ENCODE measurements at places on chromosomes 3 and 15. TPM values are rescaled to one million over a fixed set of nuclear protein-coding genes. Genes with fewer than 3 reads are reported as not detected.

ZNF106 gene
- total RNA-seq, result 51.1 TPM

MME gene
- not detected for total RNA-seq

GOLGA6L9 gene
- total RNA-seq, result 4.9 TPM

SLC28A1 gene
- not detected for total RNA-seq

UBE2E2 gene
- total RNA-seq, result 11.9 TPM

IMPG2 gene
- 0.86 TPM for total RNA-seq

GOLGA8Q gene
- 1.1 TPM for total RNA-seq

TLR9 gene
- 2.3 TPM for total RNA-seq

GRCh38 chr3:117814975-117815374, 1105.4 kb downstream of the TUSC7 start:
- no peaks in the 10 kb centered on the region for H3K27me3 ChIP-seq
- H3K4me3 ChIP-seq, result no peak overlapping the region
- H3K27ac ChIP-seq, result no peak overlapping the region
- H3K4me1 ChIP-seq, result no peaks in the 10 kb centered on the region
- no peak for DNase-seq

DNA sequence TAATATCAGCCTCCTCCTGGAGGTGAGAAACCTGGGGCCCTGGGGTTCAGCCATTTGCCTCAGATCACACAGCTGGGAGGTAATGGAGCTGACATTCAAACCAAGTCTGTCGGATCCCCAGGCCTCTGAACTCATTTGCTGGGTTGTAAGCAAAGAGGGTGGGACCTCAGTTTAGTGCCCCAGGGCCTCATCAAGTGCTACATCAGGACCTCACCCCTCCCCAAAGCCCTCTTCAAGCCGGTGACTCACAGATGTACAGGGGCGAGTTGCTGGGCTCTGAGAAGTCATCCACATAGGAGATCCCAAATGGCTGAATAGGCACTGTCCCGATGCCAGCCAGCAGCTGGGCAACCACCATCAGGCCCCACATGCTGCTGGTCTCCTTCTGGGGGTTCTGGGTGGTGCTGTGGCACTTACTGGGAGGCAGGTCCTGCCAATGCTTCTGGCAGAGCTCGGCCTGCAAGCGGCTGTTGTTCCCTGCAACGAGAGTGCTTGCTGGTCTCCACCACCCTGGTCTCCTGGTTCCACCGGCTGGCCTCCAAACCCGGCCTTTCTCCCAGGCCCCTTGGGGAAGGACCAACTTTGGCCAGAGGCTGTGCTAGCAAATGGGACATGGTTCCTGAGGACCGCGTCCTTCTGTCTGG, 59.2 kb upstream of the RAB6B start:
- no peak overlapping the region for H3K4me3 ChIP-seq
- H3K4me1 ChIP-seq, result no peaks in the 10 kb centered on the region
- H3K27me3 ChIP-seq, result no peaks in the 10 kb centered on the region
- H3K27ac ChIP-seq, result no peak overlapping the region

DNA sequence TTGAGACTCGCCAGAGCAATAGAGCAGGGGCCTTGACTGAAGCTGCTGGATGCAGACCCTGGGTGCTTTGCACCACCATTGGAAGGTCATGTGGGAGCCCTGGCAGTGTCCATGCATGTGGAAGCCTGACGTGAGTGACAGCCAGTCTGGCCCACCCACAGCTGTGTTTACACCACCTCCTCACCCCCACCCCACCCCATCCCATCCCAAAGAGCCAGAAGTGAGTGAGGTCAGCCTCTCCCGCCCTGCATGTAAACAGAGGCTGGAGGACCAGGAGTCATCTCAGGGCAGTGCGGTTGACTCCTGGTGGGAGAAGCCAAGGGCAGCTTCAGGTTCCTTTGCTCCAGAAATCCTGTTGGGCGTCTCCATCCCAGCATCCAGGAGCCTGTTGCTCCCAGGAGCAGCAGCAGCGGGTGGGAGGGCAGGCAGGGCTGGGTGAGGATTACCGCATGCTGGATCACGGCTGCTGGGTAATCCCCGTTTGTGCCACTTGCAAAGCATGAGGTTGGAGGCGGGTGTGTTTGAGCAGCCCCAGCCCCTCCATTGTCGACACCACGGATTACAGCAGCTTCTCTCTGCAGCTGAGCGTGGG, 44.6 kb downstream of the CORO2B start:
- no peaks in the 10 kb centered on the region for H3K4me1 ChIP-seq
- peaks cover 8% of the 10 kb centered on the region for H3K27me3 ChIP-seq

- H3K4me1 ChIP-seq, result peaks cover 10% of the 10 kb centered on the region
- H3K4me3 ChIP-seq, result no peak overlapping the region
- no peak overlapping the region for H3K27ac ChIP-seq
- DNase-seq, result no peak
- no peaks in the 10 kb centered on the region for H3K27me3 ChIP-seq
Observed at GRCh38 chr15:66581972-66582537, 16.3 kb upstream of the LCTL start.

DNA sequence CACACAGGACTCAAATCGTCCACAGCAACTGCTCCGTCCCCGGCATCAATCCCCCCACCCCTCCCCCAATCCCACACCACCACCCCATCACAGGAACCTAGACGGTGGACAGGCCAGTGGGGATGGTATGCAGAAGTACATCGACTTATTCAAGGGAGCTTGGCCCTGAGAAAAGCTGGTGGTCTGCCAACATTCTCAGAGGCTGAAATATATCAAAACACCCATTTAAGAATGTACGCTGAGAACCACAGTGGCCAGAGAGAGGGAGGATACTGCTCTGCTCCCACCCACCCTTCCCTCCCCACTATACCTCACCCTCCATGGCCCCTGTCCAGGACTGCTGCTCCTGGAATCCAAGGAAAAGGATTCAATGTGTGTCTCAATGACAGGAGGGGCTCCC, 12.4 kb upstream of the USP3 start:
- H3K4me3 ChIP-seq, result no peak overlapping the region
- DNase-seq, result no peak
- no peaks in the 10 kb centered on the region for H3K36me3 ChIP-seq
- H3K27me3 ChIP-seq, result no peaks in the 10 kb centered on the region
- H3K27ac ChIP-seq, result no peak overlapping the region

- no peaks in the 10 kb centered on the region for H3K27me3 ChIP-seq
- peaks cover 91% of the 10 kb centered on the region for H3K4me1 ChIP-seq
- H3K36me3 ChIP-seq, result peaks cover 9% of the 10 kb centered on the region
Observed at GRCh38 chr3:30612437-30613132, 6.2 kb downstream of the TGFBR2 start.

DNA sequence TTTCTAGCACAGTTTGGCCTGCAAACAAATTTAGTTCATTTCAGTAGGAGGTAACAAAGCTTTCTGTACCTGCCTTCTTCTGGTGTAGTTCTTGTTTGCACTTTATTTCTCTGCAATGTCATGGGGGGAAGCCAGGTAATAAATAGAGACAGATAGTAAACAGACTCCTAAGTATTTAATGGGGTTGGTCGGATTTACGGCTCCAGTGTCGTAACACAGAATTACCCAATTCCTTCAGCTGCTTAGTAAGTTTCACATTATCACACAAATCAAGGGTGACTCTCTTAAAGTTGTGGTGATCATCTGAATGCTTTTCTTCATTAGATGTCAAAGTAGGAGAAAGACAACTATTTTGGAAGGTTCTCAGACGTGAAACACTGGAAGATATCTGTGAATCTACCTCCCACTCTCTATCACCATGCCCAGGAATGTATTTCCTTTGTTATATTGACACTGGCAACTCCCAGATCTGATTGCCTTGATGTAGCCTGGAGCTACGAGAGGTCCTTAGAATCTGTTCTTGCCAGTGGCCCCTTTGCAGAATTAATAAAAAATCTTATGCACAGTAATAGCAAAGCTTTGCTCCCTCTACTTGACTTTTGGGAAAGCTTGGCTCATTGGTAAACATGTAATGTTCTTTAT, 25.0 kb upstream of the TMC3 start:
- H3K4me1 ChIP-seq, result no peaks in the 10 kb centered on the region
- DNase-seq, result no peak
- H3K36me3 ChIP-seq, result no peaks in the 10 kb centered on the region
- H3K4me3 ChIP-seq, result no peak overlapping the region

DNA sequence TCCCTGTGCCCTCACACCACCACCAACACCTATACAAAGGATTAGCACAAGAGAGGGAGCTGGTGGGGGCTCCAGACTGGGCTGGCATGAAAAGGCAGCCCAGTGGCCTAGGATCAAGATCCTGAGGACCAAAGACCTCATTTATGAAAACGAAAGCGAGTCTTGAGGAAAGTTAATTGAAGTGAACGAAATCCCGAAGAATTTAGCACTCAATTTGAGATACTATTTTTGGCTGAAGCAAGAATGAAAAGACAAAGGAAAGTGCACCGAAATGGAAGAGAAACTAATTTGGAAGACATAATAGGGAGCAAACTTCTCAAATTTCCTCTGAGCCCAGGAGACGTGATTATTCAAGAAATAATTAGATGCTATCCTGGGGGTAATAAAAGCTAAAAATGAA, 68.7 kb upstream of the SLC6A11 start:
- H3K4me1 ChIP-seq, result no peaks in the 10 kb centered on the region
- no peak overlapping the region for H3K27ac ChIP-seq
- DNase-seq, result no peak
- H3K27me3 ChIP-seq, result peaks cover 12% of the 10 kb centered on the region

DNA sequence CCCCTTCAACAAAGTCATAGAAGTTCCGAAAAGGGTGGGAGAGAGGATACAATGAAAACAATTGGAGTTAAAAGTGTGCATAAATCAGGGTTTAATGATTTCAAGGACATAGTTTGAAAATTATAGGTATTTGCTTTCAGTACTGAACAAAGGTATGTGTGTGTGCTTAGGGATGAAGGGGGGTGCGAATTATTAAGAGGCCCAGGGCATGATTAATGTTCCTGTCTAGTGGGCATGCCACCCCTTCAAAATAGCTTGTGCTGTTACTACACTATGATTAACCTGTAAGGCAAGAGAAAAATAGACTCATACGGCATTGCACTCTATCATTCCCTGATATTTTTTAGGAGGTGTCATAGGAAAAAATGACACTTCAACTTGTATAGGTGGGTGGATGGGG, 731.6 kb downstream of the NAALADL2 start:
- no peaks in the 10 kb centered on the region for H3K27me3 ChIP-seq
- DNase-seq, result no peak
- H3K27ac ChIP-seq, result no peak overlapping the region
- no peaks in the 10 kb centered on the region for H3K36me3 ChIP-seq

- peaks cover 10% of the 10 kb centered on the region for H3K36me3 ChIP-seq
- DNase-seq, result no peak
- no peak overlapping the region for H3K4me3 ChIP-seq
- peaks cover 19% of the 10 kb centered on the region for H3K4me1 ChIP-seq
- peak overlapping the region; percentile 52 for H3K27ac ChIP-seq
Observed at GRCh38 chr3:73056014-73056844, 5.2 kb upstream of the EBLN2 start.

DNA sequence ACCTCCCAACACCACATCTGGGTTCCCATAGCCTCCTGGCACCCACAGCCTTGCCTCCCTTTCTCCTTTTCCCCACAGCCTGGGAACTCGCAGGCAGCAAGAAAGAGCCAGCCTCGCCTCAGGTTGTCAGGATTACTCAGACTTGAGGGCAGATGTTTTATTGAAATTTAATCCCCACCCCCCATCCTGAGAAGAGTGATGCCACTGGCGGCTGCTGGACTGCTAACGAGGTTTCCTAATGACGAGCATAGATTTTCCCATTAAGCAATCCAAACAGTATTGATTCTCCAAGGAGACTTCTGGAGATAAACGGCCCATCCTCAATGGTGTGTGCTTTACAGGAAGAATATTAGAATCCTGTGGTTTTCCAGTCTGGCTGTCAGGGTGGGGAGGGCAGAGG, 13.7 kb downstream of the SHF start:
- H3K4me3 ChIP-seq, result no peak overlapping the region
- H3K27me3 ChIP-seq, result no peaks in the 10 kb centered on the region
- DNase-seq, result no peak
- no peaks in the 10 kb centered on the region for H3K36me3 ChIP-seq
- no peaks in the 10 kb centered on the region for H3K4me1 ChIP-seq
- no peak overlapping the region for H3K27ac ChIP-seq

GRCh38 chr15:100461049-100461448, 67.7 kb downstream of the CERS3 start:
- H3K27ac ChIP-seq, result no peak overlapping the region
- DNase-seq, result no peak
- no peaks in the 10 kb centered on the region for H3K27me3 ChIP-seq
- no peaks in the 10 kb centered on the region for H3K36me3 ChIP-seq
- H3K4me3 ChIP-seq, result no peak overlapping the region

GRCh38 chr3:98021830-98022560, 13.1 kb downstream of the GABRR3 start:
- H3K4me3 ChIP-seq, result no peak overlapping the region
- no peaks in the 10 kb centered on the region for H3K36me3 ChIP-seq
- no peaks in the 10 kb centered on the region for H3K27me3 ChIP-seq

GRCh38 chr3:49277383-49277775, 347 bp upstream of the C3orf62 start:
- no peak for DNase-seq
- peak overlapping the region; percentile 90 for H3K27ac ChIP-seq
- H3K4me3 ChIP-seq, result peak overlapping the region; percentile 87
- no peaks in the 10 kb centered on the region for H3K27me3 ChIP-seq
- H3K4me1 ChIP-seq, result peaks cover 33% of the 10 kb centered on the region

DNA sequence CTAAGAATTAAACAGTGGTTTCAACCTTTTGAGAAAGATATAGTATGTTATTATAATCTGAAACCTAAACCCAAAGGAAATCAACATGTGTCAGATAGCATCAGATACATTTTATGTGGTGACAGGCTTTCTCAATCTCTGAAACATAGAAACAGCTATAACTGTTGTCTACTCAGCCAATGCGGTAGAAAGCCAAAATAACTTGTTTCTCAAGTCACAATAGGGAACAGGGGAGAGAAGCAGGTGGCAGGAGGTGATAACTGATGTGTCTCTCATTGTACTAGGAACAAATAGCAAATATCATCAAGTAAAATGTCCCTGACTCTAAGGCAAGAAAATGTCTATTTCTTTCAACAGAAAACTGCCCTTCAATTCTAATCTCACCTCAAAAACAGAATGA, 38.6 kb downstream of the DENND6A start:
- H3K27me3 ChIP-seq, result no peaks in the 10 kb centered on the region
- H3K36me3 ChIP-seq, result peaks cover 7% of the 10 kb centered on the region
- peaks cover 5% of the 10 kb centered on the region for H3K4me1 ChIP-seq
- DNase-seq, result no peak
- H3K4me3 ChIP-seq, result no peak overlapping the region

GRCh38 chr3:46375218-46375617, 4.5 kb downstream of the CCR5 start:
- H3K36me3 ChIP-seq, result no peaks in the 10 kb centered on the region
- H3K4me3 ChIP-seq, result no peak overlapping the region
- H3K4me1 ChIP-seq, result peaks cover 31% of the 10 kb centered on the region
- no peak overlapping the region for H3K27ac ChIP-seq
- peak; percentile 20 for DNase-seq

- peaks cover 6% of the 10 kb centered on the region for H3K4me1 ChIP-seq
- H3K27me3 ChIP-seq, result no peaks in the 10 kb centered on the region
- no peak for DNase-seq
Observed at GRCh38 chr3:168073842-168074605, 21.7 kb downstream of the GOLIM4 start.

- no peak for DNase-seq
- H3K27me3 ChIP-seq, result peaks cover 7% of the 10 kb centered on the region
- H3K4me3 ChIP-seq, result no peak overlapping the region
Observed at GRCh38 chr3:29311795-29312194, 30.9 kb downstream of the RBMS3 start.

- H3K4me3 ChIP-seq, result no peak overlapping the region
- H3K27ac ChIP-seq, result no peak overlapping the region
- H3K4me1 ChIP-seq, result no peaks in the 10 kb centered on the region
- DNase-seq, result no peak
Observed at GRCh38 chr3:54760201-54760600, 167.7 kb downstream of the LRTM1 start.
